ENCODE measurements at places on chromosomes 1 and 21. TPM values are rescaled to one million over a fixed set of nuclear protein-coding genes. Genes with fewer than 3 reads are reported as not detected.

NUF2 gene
- total RNA-seq = 1.7 TPM

COL8A2 gene
- total RNA-seq = 0.25 TPM

GCSAML gene
- total RNA-seq = not detected

SPATA21 gene
- total RNA-seq = not detected

FCRL5 gene
- not detected for total RNA-seq

TSPEAR gene
- total RNA-seq = not detected

SLC44A5 gene
- 3.3 TPM for total RNA-seq

ZNF593OS gene
- total RNA-seq = not detected

PDE4B gene
- 33.8 TPM for total RNA-seq

DSTYK gene
- total RNA-seq = 16.6 TPM

PROK1 gene
- total RNA-seq = not detected

PDE9A gene
- 6.9 TPM for total RNA-seq

ITGB3BP gene
- 27.8 TPM for total RNA-seq

PIGC gene
- 48.9 TPM for total RNA-seq

S100A7 gene
- not detected for total RNA-seq

LDLRAD1 gene
- total RNA-seq = not detected

MYCL gene
- 0.20 TPM for total RNA-seq

PIGR gene
- total RNA-seq = not detected

RCSD1 gene
- total RNA-seq = 129 TPM

ARHGAP29 gene
- not detected for total RNA-seq

SPRR5 gene
- not detected for total RNA-seq

ACTL8 gene
- total RNA-seq = not detected

TMPRSS15 gene
- not detected for total RNA-seq

GJA8 gene
- total RNA-seq = not detected

SELP gene
- 2.2 TPM for total RNA-seq

ADCY10 gene
- 0.96 TPM for total RNA-seq

OR14K1 gene
- not detected for total RNA-seq

NPHS2 gene
- total RNA-seq = not detected

AGTRAP gene
- total RNA-seq = 19.0 TPM

PTAFR gene
- total RNA-seq = 1.2 TPM

S100A4 gene
- 346 TPM for total RNA-seq

HSD3B2 gene
- not detected for total RNA-seq

SELL gene
- total RNA-seq = 378 TPM

F13B gene
- not detected for total RNA-seq

CAPN2 gene
- total RNA-seq = 178 TPM

NBPF4 gene
- 0.35 TPM for total RNA-seq

LRRIQ3 gene
- total RNA-seq = 2.2 TPM

CFAP107 gene
- not detected for total RNA-seq

AMY2A gene
- total RNA-seq = not detected

UTS2 gene
- not detected for total RNA-seq
